CD4-positive, alpha-beta T cell treated with Interleukin-1 beta for 1 hour (primary cell): ENCODE measurements at places on chromosomes 13 and 19.
A peak's percentile ranks its signal among the peaks of the same experiment; 100 is the strongest.

- no peak for DNase-seq
Observed at GRCh38 chr19:46607448-46607841, 6.3 kb downstream of the CALM3 start.

DNA sequence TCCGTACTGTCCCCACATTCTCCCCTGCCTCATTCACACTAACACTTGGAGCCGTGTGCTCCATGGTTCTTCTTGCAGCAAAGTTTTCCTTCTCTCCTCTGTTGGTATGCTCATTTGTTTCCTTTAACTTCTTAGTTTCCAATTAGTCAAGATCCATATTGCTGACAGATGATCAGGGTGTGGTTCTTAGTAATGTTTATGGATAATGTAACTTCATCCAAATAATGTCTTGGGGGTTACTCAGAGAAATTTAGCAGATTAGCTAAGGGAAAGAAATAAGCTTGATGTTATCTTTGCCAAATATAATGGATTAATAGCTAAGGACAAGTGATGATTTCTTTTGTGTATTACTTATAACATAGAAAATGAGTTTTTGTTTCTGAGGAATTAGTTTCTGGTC is 174.4 kb downstream of the NUFIP1 start:
- DNase-seq, result no peak

- no peak for DNase-seq
Observed at GRCh38 chr19:38731654-38732301, 12.5 kb downstream of the CAPN12 start.

- DNase-seq, result no peak
Observed at GRCh38 chr13:110529522-110530311, 31.8 kb downstream of the RAB20 start.

DNA sequence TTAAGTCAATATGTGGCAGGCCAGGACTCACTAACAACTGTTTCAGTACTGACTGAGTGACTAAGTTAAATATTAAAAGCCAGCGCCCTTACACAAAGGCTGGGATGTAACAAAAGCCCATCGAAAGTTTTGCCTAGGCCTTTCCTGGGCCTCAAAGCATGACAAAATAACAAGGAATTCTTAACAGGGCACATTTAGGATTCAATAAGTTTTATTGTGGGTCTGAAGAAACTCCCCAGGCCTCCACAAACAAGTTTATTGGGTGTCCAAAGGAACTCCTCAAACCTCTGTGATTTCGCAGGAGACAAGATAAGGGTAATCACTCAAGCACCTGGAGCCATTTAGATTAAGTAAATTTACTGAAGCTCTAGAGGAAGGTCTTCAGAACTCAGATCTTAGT is 130.7 kb upstream of the SGCG start:
- no peak for DNase-seq

DNA sequence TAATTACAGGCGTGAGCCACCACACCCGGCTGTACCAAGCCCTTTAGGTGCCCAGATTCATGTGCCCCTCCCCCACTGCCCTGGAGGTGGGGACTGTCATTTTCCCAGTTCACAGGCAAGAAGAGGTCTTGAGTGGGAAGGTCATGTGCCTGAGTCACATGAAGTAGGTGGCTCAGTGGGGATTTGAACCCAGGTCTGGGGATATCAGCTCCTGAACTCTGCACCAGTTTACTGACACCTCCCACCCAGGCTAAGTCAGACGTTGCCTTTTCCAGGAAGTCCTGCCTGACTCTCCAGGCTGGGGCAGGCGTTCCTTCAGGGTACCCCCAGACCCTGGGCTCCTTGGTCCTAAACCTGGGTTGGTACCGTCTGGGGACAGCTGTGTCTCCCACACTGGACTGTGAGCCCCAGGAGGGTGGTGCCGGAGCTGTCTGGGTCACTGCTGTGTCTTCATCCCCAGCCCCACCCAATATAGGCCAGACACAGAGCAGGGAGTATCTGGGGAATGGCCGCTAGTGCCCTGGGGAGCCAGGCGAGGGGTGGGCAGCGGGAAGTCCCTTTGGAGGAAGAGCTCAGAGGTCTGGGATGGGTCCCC is 8.6 kb downstream of the VASP start:
- DNase-seq, result no peak

DNA sequence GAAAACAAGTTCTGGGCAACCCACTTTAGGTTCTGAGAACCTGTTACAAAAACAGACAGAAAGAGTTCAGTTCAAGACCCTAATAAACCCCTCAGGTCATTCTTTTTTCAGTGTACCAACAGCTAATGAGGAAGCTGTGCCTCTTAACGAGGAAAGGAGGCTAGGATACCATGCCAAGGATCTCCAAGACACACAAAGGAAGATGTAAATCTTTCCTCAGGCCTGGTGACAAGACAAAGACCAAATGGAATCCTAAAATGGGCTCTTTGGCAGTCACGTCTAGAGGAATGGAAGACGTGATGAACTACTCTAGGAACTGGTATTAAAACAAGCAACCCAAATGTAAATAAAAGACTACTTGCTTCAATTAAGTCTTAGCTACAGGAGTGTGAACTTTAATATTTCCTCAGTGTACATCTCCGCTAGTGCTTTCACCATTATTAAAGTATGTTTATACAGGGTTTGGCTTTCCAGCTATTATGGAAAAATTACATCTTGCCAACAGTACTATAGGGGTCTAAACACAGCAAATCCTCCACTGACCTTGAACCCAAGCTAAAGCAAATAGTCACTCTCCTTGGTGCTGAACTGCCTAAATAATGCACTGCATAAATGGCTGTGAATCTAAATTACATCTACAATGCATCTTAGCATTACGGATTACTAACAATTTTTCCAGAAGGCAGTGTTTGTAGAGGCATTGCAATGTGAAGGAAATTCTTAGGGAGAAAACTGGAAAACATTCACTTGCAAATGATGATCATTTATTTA is 42.3 kb downstream of the ENOX1 start:
- DNase-seq, result no peak

GRCh38 chr13:51553531-51553930 is 30.7 kb upstream of the WDFY2 start:
- DNase-seq, result no peak

DNA sequence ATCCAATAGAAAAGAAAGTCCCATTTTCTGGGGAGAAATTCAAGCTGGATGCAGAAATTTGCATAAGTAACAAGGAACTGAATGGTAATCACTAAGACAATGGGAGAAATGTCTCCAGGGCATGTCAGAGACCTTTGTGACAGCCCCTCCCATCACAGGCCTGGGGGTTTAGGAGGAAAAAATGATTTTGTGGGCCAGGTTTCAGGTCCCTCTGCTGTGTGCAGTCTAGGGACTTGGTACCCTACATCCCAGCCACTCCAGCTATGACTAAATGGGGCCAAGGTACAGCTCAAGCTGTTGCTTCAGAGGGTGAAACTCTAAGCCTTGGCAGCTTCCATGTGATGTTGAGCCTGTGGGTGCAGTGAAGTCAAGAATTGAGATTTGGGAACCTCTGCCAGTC is 695.5 kb upstream of the MIR17HG start:
- DNase-seq, result no peak

DNA sequence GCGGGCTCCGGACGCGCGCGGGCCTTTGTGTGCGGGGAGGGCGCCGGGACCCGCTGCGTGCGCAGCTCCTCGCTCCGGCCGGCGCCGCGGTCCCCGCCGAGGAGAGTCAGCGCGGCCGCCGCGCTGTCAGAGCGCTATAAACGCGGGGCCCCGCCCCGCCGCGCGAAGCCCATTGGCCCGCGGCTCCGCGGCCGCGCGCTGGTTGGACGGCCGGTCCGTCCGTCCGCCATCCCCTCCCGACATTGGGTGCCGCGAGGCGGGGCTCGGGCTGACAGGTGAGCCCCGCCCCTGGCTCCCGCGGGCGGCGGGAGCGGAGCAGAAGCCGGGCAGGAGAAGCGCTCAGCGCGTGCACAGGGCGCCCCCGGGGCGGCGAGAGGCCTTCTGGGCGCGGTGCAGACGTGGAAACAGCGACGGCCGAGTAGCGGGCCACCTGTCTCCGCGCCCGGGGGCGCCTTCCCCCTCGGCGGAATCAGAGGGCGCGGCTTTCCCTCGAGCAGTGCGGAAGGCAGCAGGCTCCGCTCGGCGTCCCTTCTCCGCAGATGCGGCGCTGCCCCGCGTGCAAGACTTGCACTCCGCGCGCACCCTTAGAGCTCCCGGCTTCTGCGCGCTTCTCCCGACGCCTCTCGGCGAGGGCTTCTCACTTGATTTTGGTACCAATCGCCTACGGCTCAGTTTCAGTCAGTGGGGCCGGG is at the start of gene EFNB2:
Gene EFNB2, minus strand, starts transcription at position 111 of the 692 bp plus-strand sequence. CDS start 698 bp downstream, outside the sequence.
- DNase-seq, result peak; percentile 89

DNA sequence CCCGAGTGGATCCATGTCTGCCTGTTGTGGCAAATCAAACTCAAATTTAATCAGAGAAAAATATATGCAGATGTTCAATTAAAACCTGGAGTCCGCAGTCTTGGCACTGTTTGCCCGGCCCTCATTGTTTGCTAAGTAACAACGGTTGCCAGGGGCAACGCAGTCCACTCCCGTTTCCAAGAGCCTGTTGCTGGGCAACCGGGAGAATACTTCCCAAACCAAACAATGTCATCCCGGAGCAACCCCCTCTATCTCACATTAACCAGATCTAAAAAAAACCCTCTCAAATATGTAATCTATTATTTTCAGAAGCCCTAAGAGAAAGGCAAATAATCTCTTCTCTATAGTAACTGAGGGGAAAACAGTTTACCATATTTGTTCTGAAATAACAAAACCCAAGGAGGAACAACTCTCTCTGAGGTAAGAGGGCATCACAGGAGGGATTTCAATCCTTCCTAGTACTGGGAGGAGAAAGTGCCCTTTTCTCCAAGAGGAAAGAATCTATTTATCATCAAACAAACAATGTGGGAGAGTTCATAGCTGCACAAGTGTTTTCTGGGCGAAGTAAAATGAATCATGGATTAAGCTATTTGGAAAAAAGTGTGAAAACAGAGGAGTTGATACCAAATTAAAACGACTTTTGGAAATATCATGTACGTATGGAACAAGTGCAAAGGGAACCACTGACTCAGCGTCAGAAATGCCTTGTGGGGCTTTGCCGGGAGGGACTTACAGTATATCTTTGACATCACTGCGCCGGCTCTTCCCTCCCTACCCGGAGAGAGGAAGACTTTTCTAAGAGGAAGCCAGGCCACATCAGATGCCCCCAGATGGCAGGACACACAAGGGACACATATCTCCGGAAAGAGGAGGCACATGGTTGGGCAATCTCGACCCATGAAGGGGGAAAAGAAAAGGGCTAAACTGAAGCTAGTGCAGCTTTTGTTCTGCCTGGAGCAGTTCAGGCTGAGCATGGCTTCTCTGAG is 43.3 kb downstream of the RFX2 start:
- DNase-seq, result peak; percentile 85

GRCh38 chr19:46785054-46785979 is 3.1 kb downstream of the SLC1A5 start:
- no peak for DNase-seq

DNA sequence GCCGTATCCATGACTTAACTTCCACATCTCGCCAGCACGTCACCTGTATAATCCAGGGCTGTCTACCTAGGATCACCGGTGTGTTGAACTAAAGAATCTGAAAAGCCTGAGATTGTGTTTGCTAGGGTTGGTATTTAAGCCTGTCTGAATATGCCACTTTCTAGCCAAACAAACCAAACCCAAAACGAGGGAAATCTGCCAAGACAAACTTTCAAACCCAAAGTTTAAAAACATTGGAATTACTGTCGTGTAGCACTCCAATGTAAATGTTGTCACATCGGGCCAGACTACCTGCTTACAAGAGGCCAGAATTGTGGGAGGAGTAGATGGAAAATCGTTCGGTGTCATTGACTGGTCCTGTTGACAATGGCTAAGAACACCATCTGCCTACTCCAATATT is 747.8 kb downstream of the EFNB2 start:
- DNase-seq, result no peak

- peak; percentile 96 for DNase-seq
Observed at GRCh38 chr19:37317403-37318209, 53.3 kb upstream of the ZNF527 start.

DNA sequence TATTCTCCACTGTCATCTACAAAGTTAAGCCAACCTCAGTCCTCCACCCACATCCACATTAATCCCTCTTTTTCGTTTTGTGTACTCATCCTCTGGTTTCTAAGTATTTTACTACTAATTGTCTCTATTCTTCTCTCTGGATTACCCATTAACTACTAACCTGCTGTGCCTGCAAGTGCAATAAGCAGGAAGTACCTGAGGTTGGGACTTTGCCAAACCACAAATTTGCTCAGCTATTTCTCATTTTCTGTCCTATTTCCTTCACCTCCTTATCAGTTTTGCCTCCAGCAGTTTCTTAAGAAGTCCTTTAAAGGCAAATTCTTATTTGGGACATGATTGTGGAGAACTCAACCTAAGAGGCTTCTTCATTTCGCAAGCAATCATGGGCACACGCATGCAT is 1708.9 kb downstream of the SLITRK5 start:
- no peak for DNase-seq

DNA sequence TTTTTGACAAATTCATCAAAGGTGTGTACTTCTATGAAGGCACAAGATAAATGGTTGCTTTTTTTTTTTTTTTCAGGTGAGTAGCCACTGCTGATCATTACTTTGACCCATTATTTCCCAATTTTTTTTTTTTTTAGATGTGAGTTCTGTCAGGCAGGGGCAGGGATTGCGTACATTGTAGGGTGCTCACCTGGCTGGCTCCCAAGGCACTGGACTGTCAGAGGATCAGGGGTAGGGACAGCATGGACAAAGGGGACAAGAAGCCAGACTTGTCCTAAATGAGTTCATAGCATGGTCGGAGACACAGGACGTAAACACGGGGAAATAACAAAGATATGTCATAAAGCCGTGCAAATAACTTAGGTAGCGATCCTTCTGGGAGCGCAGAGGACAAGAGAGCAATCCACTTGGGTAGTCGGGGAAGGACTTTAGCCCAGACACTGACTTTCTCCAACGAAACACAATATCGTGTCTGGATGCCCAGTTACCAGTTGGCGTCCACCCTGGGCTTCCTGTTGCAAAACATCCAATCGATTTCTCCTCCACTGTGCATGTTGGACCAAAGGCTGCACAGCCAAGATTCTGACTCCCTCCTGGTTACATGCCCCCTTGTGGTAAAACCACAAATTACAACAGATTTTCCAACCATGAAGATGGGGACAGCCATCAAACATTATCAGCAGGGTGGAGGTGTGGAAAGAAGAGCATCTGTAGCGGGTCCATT is 27.5 kb upstream of the KATNAL1 start:
- peak; percentile 63 for DNase-seq

GRCh38 chr19:11025445-11025844 is 63.8 kb upstream of the LDLR start:
- DNase-seq, result no peak

DNA sequence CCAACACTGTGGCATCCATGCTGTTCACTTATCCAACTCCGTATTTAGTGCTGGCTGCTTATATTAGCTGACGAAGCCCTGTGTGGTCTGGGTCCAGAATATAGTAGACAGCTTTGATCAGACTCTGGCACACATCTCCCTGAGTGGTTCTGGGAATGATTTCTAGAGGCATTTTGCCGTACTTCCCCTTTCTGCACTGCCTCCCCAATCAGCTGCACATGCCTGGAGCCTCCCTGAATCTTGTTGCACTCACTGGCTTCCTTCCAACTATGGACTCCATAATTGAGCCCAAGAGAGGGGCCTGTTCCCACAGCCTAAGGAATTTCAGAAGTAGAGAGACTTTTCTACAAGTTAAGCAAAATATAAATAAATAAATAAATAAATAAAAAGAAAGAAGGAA is 30.4 kb upstream of the PCDH8 start:
- DNase-seq, result no peak

GRCh38 chr13:99278200-99278599 is 20.0 kb upstream of the GPR18 start:
- DNase-seq, result no peak

GRCh38 chr19:51366389-51367254 is 434 bp upstream of the ETFB start:
- peak; percentile 95 for DNase-seq
